ELF-1 (cell line): ENCODE measurements at places on chromosomes 7 and 10.
A peak's percentile ranks its signal among the peaks of the same experiment; 100 is the strongest.

GRCh38 chr10:89337484-89337883 lies 9.7 kb downstream of the IFIT3 start:
- peak; percentile 17 for DNase-seq

- peak; percentile 77 for DNase-seq
These were observed 51.9 kb downstream of the DENND11 start for GRCh38 chr7:141649865-141650634.

DNA sequence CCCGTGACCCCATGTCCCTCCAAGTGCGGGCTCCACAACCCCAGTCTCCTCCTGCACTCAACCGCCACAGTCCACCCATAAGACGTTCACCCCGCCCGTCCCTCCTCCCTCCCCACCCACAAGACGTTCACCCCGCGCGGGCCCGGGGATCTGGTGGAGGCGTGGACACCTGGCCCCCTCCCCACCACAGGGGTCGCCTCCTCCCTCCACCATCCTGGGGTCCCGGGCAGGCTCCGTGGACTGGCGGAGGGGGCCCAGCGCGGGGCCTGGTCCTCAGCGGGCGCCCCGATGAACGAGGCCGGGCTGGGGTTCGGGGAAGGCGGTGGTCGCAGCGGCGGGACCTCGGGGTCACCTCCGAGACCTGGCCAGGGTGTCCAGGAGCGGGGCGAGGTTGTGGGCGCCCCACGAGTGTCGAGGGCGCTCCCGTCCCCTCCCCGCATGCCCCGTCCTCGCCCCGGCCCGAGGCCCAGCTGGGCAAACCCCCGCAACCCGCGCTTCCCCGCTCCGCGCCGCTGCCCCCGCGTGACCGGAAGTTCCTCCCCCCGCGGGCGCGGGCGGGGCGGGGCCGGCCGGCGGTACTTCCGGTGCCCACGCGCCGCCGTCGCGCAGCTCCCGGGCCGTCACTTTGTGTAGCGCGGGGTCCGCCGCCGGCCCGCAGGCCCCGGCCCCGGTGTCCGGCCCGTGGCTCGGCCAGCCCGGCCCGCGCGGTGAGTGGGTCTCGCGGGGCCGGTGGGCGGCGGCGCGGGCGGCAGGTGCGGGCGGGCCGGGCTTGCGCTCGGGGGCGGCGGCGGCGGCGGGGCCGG lies at the start of gene ZNF316:
Gene ZNF316 (plus strand): TSS at position 578 of the 803 bp plus-strand sequence. CDS start 5,092 bp downstream, outside the sequence.
- DNase-seq = no peak

DNA sequence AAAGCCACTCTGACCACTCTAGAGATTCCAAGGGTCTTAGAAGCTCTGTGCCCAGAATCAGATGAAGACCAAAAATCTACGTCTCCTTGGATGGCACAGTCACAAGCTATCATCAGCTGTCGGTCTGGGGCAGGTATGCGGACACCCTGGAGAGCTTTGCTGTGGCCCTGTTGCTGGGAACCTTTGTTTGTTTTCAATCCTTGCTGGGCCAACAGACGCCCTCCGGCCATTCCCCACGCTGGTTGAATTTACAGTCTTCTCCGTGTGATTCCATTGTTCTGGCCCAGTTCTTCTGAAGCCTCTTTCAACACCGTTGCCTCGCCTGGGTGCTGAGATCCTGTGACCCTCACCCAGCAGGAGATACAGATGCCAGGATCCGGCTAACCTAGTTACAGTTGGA lies 149.4 kb upstream of the PFKP start:
- peak; percentile 75 for DNase-seq

DNA sequence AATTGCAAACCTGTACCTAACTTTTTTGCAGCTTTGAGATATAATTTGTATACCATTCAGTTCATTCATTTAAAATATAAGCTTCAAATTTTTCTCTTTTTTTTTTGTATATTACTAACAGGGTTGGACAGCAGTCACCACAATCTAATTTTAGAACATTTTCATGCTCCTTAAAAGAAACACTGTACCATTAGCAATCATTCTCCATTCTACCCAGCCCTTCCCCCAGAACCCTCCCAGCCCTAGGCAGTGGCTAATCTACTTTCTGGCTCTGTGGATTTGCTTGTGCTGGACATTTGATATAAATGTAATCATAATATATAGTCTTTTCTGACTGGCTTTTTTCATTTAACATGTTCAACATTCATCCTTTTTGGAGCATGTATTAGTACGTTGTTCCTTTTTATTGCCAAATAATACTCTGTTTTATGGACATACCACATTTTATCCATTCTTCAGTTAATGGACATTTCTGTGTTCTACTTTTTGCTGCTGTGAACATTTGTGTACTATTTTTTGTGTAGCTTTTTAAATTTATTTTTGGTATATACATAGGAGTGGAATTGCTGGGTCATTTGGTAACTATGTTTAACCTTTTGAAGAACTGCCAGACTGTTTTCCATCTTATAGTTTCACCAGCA lies 40.9 kb upstream of the ST7 start:
- no peak for DNase-seq

GRCh38 chr7:48875045-48875916 lies 49.1 kb upstream of the CDC14C start:
- peak; percentile 70 for DNase-seq

DNA sequence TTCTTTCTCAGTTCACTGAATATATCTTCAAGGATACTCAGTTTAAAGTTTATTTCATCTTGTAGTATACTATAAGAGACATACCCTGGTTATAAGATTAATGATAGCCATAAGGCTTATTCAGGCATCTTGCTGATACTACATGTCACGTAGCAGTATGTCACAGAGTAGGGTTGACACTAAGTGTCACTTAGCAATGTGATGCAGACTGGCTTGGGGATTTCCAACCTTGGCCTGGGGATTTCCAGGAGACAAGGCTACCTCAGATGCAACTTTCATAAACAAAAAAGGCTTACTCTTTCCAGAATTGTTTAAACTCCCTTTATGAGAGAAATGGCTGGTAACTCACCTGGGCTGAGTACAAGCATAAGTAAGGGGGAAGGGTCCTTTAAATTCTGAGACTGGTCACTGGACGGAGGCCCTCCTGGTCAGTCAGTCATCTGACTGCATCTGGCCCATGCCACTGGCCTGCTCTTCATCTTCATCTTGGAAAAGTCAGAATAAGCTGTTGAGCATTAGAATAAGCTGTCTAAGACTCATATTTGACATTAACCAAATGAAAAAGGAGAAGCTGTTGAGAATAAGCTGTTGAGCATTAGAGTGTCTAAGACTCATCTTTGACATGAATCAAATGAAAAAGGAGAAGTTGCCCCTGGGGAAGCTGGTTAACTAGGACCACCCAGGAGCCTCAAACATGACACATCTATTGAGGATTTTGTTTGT lies 9.5 kb downstream of the SLC13A1 start:
- DNase-seq = no peak

DNA sequence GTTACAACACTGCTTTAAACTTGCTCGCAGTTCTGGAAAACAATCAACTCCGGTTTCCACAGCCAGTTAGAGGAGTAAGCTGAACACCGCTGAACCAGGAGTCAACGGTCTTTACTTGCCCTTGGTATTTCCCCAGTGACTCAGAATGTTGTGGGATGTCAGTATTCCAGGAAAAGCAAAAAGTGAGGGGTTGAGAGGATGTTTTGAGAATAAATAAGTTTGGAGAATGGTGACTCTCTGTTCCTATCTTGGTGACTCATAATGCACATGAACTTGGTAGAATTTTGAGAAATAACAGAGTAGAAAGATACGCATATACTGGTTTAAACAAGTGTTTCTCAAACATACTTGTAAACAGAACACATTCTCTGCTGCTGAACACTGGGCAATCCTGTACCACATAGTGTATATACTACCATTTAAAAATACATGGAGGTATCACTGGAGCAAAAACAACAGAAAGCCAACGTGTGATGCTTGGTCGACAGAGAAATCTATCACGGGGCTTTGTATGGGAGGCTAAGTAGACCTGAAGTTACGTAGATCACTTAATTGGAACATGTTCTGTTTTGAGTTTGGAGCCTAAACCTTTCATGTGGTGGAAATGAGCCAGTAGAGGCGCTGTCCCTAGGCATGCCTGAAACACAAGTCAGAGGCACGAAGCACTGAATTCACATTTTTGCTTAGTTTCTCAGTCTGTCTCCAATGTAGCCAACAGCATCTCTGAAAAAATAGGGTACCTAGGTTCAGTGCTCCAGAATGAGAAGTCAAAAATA lies 534.3 kb downstream of the PARD3 start:
- DNase-seq = no peak

DNA sequence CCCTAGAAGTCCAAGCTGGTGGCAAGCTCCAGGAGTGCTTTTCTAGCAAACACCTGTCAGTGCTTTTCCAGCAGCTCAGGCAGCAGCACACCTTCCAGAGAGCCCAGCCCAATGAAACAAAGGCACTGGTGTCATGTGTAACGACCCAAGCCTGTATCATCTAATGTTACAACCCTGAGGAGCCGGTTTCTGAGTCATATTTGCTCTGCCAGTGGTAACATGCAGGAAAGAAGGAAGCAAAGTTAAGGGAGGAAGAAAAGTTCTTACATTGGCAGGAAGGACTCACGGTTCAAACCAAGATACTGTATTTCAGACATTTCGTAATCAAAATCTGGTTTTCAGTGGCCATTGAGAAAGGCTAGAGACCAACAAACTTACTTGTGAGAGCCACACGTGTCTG lies at the start of gene ANKRD22:
Gene ANKRD22 (minus strand): TSS at position 139 of the 400 bp plus-strand sequence. CDS start 237 bp downstream, outside the sequence.
- DNase-seq = peak; percentile 8

- DNase-seq = peak; percentile 27
These were observed 60.1 kb upstream of the ARID5B start for GRCh38 chr10:61841338-61841875.

DNA sequence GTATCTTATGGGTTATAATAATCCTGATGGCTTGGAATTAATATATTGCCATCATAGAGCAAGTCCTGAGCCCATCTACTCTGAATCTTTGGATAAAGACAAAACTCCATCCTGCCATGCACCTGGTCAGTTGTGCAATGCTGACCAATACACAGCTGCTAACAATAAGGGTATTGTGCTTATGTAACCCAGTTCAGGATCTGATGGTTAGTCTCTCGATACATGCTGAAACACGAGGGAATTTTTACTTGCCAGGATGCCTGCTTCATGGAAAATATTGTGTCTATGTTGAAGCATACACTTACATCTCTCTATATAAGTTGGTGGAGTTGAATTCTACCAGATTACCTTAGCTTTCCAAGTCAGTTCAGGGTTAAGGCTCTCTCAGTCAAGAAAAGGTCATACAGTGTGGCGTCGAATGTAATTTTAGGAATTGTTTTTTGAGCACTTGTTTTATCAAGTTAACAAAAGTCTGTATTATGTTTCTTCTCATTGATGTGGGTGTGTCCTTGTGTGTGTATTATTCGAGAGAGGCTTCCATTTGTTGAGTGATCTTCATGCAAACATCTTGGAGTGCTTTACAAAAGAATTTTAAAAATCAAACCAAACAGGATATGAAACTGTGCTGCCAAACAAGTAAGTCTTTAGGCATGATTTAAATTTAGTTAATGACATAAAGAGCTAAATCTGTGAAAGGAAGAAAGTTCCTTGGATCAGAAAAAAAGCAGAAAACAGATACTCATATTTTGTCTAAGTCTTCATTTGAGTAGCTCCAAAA lies 449.1 kb downstream of the SUGCT start:
- DNase-seq = no peak

DNA sequence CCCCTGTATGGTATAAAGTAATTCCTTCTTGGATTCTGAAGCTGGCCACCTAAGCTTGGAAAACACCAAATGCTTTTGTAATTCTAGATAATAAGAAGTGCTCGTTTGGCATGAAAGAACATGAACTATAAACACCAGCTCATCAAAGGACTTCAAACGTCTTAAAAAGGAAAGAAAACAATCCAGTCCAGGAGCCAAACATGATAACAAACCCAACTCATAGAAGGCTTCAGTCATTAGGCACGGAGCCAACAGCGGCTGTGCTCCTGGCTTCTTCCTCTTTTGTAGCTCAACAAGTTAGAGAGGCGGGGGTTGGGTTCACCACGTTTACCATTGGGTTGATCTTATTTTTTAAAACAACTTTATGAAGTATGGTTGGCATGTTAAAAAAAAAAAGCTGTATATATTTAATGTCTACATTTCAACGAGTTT lies 56.4 kb upstream of the ECHDC3 start:
- DNase-seq = no peak

DNA sequence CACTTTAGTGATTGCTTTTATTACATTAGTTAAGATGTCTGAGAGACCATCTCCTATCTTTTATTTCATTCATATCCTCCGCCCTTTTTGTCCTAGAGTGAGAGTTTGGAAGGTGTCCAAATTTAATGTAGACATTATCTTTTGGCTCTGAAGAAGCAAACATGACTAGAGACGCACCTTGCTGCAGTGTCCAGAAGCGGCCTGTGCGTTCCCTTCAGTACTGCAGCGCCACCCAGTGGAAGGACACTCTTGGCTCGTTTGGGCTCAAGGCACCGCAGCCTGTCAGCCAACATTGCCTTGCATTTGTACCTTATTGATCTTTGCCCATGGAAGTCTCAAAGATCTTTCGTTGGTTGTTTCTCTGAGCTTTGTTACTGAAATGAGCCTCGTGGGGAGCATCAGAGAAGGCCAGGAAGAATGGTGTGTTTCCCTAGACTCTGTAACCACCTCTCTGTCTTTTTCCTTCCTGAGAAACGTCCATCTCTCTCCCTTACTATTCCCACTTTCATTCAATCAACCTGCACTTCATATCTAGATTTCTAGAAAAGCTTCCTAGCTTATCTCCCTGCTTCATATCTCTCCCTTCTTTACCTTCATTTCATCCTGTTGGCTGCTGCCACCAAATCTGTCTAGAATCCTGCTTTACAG lies 10.4 kb upstream of the CLCN1 start:
- DNase-seq = peak; percentile 77

DNA sequence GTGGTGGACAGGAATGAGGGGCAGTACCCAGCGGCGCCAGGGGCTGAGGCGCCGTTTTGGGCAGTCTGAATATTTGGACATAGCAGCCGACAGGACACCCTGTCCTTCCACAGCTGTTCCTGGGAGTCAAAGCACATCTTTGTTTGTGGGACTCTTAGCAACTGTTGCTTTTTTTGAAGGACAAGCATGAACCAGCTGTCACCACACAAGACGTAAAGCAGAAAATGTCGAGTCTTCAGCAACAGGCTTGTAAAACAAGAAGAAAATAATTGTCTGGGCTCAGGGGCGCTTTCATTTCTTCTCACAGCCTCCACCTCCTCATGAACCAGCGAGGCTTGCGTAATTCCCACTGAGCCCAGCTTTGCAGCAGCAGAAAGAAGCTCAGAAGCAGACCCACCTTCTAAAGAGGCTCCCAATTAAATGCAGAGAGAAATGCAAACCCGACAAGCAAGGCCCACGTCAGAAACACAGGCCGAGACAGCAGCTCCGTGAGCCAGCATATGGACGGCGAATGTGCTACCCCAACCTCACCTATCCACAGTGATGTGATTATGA lies 68.9 kb upstream of the DNAAF5 start:
- DNase-seq = peak; percentile 53

DNA sequence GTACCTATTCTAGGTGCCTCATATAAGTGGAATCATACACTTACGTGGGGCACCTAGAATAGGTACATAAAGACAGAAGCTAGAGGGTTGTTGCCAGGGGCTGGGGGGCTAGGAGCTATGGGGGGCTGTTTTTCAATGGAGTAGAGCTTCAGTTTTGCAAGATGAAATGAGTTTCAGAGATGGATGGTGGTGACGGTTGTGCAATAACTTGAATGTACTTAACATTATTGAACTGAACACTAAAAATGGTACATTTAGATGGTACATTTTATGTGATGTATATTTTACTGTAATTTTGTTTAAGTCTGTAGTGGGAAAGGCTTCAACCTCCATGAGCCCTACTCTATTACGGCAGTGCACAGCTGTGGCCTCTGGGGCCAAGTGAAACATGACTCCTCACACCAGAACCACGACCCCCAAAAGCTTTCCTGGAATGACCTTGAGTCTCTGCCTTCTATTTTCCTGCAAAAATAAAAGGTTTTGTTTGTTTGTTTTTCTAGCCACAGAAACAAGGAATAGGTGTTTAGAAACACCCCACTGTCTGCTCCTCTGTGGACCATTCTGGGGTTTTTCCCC lies 147.3 kb upstream of the PLXNA4 start:
- no peak for DNase-seq
